Activated CD8-positive, alpha-beta memory T cell treated with anti-CD3 and anti-CD28 coated beads, Interleukin-2, amount 10 ng/mL, durations not matched to agents 7 days and 5 days (primary cell): ENCODE measurements at places on chromosomes 1 and 21. TPM values are rescaled to one million over a fixed set of nuclear protein-coding genes. Genes with fewer than 3 reads are reported as not detected.

GRCh38 chr1:158310623-158311022 is 20.7 kb downstream of the CD1B start:
- no peak overlapping the region for H3K27ac ChIP-seq
- H3K4me1 ChIP-seq, result no peaks in the 10 kb centered on the region
- H3K4me3 ChIP-seq, result no peak overlapping the region
- peaks cover 2% of the 10 kb centered on the region for H3K27me3 ChIP-seq
- no peaks in the 10 kb centered on the region for H3K36me3 ChIP-seq

DNA sequence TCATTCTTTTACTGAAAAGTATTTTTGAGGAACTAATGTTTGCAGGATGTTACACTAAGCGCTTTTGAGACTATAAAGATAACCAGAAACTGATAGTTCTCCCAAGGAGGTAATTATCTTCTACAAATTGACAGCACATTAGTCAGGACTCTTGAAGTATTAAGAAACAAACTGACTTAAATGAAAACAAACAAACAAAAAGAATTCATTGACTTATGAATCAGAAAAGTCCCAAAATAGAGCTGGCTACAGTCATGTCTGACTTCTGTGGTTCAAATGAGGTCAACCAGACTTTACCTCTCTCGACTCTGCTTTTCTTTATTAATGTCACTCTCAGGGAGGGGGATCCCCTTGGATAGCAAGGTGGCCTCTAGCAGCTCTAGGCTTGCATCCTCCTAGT is 296.8 kb downstream of the TPR start:
- peaks cover 10% of the 10 kb centered on the region for H3K4me1 ChIP-seq
- peaks cover 5% of the 10 kb centered on the region for H3K27me3 ChIP-seq
- H3K4me3 ChIP-seq, result no peak overlapping the region
- no peaks in the 10 kb centered on the region for H3K36me3 ChIP-seq
- no peak overlapping the region for H3K27ac ChIP-seq

Gene IL12RB2
- total RNA-seq, result 23.8 TPM

- H3K4me3 ChIP-seq, result no peak overlapping the region
- H3K4me1 ChIP-seq, result no peaks in the 10 kb centered on the region
- no peak overlapping the region for H3K27ac ChIP-seq
- no peak for DNase-seq
- no peaks in the 10 kb centered on the region for H3K27me3 ChIP-seq
These were observed 170.3 kb downstream of the RGS7 start for GRCh38 chr1:241186716-241187115.

DNA sequence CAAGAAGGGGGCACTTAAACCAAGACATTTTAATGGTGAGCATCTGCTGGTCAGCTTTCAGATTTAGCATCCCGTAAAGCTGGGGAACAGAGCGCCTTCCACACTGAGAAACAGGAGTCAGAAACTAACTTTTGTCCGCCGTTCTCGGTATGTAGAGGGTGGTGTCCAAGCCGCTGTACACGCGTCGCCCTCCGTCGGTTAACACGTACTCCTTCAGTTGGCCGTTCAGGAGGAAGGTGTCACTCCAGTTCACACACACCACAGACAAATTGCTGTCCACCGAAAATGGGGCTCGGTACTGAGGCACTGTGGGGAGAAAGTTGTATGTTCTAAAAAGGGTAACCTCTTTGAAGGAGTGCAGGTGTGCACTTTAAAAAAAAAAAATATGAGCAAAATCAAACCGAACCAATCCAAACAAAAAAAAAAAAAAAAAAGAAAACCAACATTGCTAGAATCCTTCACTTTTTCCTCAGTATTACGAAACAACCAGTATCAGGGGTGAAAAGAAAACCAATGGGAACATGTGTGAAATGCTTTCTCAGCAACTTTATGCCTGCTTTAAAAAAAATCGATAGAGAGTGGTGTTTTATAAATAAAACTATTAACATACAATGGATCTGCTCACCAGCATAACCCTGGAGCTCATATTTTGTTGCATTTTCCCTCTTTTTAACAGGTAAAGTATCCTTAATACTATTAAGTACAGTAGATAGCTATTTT is 73.5 kb downstream of the KCTD3 start:
- no peaks in the 10 kb centered on the region for H3K27me3 ChIP-seq
- no peak for DNase-seq
- no peaks in the 10 kb centered on the region for H3K4me1 ChIP-seq

Gene HMGCS2
- not detected for total RNA-seq

- H3K27ac ChIP-seq, result no peak overlapping the region
- no peak for DNase-seq
- H3K4me3 ChIP-seq, result no peak overlapping the region
- no peaks in the 10 kb centered on the region for H3K36me3 ChIP-seq
- no peaks in the 10 kb centered on the region for H3K27me3 ChIP-seq
These were observed 19.5 kb downstream of the OLFM3 start for GRCh38 chr1:101977266-101977665.

DNA sequence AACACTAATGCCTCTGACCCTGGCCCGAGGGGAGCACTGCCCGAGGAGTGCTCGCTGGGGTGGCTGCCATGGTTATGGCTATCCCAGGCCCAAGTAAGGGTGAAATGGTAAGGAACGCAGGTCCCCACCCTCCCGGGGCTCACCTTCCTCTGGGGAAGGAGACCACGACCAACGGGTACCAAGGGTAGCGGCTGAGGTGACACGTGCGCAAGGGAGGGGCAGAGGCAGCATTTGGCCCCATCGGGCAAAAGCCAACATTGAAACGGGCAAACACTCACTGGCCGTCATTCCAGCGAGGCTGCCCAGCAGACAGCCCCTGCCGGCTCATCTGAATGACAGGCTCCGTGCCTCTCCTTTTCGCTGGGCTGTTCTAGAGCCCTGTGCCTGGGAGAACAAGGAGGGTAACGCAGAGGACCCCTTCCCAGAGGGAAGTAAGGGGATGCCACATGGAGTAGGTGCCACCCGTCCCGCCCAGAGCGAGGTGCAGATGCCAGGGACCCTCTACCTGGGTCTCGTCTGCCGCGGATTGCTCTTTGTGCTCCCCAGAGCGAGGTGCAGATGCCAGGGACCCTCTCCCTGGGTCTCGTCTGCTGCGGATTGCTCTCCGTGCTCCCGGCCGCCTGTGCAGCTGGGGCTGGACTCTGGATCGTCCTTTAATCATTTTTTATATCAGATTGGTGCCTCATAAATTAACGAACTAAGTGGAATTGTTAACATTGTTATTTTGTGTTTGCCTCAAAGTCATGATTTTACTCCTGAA is 16.2 kb downstream of the ACTRT2 start:
- peaks cover 5% of the 10 kb centered on the region for H3K4me1 ChIP-seq
- H3K27me3 ChIP-seq, result no peaks in the 10 kb centered on the region
- H3K27ac ChIP-seq, result no peak overlapping the region
- no peak for DNase-seq
- H3K36me3 ChIP-seq, result no peaks in the 10 kb centered on the region

DNA sequence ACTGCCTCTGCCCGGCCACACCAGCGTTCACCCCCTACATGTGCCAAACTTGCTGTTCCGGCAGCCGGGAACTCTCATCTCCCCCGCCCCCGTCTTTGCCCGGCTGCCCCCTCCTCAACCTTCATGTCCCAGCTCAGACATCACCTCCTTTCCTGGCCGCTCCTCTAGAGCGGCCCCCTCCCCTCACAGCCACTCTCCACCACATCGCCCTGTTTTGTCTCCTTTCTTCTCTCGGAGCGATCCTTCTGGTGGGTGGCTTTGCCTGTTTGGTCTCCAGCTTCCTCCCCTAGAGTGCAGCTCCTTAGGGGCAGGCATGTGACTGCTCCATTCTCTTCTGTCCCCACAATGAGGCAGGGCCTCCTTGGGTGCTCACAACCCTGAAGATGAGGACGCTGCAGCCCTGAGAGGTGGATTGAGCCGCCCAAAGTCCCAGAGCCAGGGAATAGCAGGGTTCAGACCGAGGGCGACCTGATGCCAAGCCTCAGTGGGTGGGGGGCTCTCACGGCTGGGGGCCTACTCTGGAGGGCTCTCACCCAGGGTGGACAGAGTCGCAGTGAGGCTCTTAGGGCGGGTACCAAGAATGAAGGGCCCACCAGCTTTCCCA is 44.9 kb upstream of the ECE1 start:
- peak overlapping the region; percentile 94 for H3K27ac ChIP-seq
- H3K4me3 ChIP-seq, result peak overlapping the region; percentile 70
- H3K4me1 ChIP-seq, result peaks cover 84% of the 10 kb centered on the region
- no peak for DNase-seq
- H3K36me3 ChIP-seq, result peaks cover 10% of the 10 kb centered on the region

GRCh38 chr1:9942399-9942938 is 722 bp downstream of the LZIC start:
- peaks cover 25% of the 10 kb centered on the region for H3K4me1 ChIP-seq
- H3K36me3 ChIP-seq, result peaks cover 2% of the 10 kb centered on the region
- H3K27me3 ChIP-seq, result no peaks in the 10 kb centered on the region
- H3K27ac ChIP-seq, result peak overlapping the region; percentile 97
- H3K4me3 ChIP-seq, result peak overlapping the region; percentile 92

Gene RO60
- total RNA-seq, result 59.3 TPM

Gene ERI3
- 30.4 TPM for total RNA-seq

- H3K4me3 ChIP-seq, result peak overlapping the region; percentile 67
- H3K27me3 ChIP-seq, result peaks cover 72% of the 10 kb centered on the region
- no peaks in the 10 kb centered on the region for H3K36me3 ChIP-seq
- DNase-seq, result peak; percentile 60
- H3K4me1 ChIP-seq, result peaks cover 4% of the 10 kb centered on the region
These were observed 35.5 kb downstream of the CACHD1 start for GRCh38 chr1:64505232-64505943.

Gene GBP7
- 0.28 TPM for total RNA-seq

DNA sequence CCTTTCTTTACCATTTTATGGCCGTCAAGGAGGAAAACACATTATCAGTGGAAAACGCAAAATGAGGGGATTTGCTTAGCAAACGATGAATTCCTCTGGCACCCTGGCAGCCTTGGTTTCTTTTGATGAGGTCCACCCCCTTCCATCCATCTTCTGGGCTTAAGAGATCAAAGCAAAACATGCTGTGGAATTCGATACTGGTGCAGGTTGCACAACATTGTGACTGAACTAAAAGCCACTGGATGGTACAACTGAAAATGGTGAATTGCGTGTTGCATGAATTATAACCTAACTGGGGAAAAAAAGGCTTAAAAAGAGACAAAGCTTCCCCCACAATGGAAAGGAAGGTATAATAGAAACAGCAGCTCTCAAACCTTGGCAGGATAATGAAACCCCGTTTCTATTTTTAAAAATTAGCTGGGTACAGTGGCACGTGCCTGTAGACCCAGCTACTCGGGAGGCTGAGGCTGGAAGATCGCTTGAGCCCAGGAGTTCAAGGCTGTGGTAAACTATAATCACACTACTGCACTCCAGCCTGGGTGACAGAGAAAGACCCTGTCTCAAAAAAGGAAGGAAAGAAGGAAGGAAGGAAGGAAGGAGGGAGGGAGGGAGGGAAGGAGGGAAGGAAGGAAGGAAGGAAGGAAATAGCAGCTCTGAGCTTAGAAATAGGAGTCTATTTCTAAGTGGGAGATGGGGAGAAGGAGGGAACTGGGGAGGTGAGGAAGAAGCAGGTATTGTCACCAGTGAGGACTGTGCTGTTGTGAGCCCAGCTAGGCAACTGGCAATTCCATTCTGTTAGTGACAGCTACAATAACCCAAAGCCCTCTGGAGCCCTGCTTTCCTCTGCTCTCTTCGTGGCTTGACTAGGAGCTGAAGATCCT is 29.0 kb upstream of the LGALS8 start:
- no peak for DNase-seq
- no peak overlapping the region for H3K27ac ChIP-seq

Gene TCP10L
- total RNA-seq, result not detected

GRCh38 chr1:115274467-115274866 is 63.6 kb downstream of the NGF start:
- peaks cover 2% of the 10 kb centered on the region for H3K27me3 ChIP-seq
- no peak overlapping the region for H3K27ac ChIP-seq
- H3K4me3 ChIP-seq, result no peak overlapping the region
- H3K4me1 ChIP-seq, result no peaks in the 10 kb centered on the region

DNA sequence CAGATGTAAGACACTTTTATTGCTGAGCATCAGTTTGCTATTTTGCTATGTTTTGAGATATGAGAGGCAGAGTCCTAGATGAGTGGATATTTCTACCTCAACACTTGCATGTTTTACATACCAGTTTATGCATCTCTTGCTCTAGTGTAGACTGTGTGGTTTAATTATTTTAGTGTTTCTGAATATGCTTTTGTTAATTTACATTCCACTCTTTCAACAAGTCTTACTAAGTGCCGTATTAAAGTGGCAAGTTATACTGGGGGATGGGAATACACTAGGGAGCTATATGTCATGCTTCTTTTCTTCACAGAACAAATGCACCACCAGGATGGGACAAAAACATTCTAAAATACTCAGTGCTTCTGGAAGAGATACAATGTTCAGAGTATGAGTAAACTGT is 507.7 kb upstream of the PRMT6 start:
- no peaks in the 10 kb centered on the region for H3K4me1 ChIP-seq
- no peak overlapping the region for H3K4me3 ChIP-seq
- no peak for DNase-seq
- no peaks in the 10 kb centered on the region for H3K36me3 ChIP-seq
- H3K27ac ChIP-seq, result no peak overlapping the region
